ENCODE measurements at places on chromosomes 2 and 18.
A peak's percentile ranks its signal among the peaks of the same experiment; 100 is the strongest.

DNA sequence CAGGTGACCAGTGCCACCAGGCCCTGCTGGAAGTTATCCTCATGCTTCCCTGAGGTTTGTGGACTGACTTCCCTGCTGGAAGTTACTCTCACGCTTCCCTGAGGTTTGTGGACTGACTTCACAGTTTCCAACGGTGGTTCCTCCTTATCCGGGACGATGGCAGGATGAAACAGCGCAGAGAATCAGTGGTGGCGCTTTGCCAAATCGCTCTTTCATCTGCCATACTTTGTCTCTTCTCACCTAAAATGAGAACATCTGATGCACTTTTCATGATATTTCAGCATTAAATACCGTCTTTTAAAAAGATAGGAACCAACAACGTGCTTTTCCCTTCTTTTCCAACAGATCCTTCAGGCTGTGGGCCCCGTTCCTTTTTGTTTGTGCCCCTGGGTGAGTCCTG is 183.3 kb downstream of the LDLRAD4 start:
- no peak for ATAC-seq

DNA sequence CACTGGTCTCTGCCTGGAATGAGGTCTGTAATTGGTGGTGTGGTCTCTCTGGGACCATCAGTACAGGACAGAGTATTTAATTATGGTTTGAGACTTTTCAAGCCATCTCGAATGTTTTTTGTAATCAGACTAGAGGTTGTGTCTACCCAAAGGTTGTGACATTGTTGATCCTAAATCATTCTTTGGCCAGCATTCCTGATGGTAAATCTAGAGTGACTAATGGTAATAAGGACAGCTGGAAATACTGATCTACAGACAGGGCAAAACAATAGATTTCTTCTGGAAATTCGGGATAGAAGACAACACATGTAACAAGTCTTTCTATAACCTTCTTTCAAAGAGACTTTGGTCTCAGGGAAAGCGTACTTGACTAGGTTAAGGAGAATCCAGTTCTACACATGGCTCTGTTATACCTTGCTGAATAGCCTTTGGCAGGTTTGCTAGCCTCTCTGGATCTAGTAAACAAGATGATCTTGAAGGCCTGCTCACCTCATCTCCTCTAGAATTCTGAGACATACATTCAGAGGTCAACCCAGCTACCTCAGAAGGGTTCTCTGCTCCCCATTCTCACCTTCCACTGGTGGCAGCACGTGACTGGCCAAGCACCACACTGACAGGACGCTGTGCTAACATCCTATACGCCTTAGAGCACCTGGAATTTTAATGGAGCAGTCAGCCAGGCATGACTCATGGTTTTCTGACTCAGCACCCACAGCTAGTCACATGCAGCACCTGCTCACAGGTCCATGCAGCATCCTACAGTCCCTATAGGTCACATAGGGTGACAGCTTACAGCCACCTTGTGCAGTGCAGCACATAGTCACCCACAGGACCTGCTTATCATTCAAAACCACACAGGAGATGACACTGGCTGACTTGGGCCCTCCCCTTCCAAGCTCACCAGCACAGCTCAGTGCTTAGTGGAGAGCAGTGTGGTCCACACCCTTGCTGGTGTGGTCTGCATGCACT is 12.2 kb downstream of the PLB1 start:
- peak; percentile 96 for ATAC-seq

GRCh38 chr2:28991460-28991859 is 10.4 kb downstream of the TOGARAM2 start:
- no peak for ATAC-seq

GRCh38 chr18:3189884-3190283 is 29.9 kb downstream of the MYOM1 start:
- no peak for ATAC-seq

- ATAC-seq = no peak
Observed at GRCh38 chr2:182101263-182101662, 115.6 kb downstream of the PPP1R1C start.

DNA sequence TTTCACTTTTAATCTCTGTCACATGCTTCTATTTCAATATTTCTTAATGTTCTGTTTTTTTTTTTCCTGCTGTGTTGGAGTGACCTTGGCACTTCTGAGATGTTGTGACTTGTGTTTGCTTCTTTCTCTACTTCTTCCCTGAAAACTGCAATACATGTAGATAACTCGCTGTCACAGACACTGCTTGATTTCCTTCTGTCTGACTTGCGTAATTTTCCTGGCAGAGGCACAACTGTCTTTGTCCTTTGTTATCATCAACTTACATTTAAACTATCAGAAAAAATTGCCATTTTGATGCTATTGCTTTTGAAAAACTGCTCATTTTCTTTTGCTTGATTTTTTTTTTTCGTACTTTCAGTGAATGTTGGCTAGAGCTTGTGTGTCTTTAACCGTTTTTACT is 69.0 kb downstream of the BABAM2 start:
- ATAC-seq = no peak

GRCh38 chr2:119233326-119234020 is 9.8 kb downstream of the STEAP3 start:
- ATAC-seq = no peak

DNA sequence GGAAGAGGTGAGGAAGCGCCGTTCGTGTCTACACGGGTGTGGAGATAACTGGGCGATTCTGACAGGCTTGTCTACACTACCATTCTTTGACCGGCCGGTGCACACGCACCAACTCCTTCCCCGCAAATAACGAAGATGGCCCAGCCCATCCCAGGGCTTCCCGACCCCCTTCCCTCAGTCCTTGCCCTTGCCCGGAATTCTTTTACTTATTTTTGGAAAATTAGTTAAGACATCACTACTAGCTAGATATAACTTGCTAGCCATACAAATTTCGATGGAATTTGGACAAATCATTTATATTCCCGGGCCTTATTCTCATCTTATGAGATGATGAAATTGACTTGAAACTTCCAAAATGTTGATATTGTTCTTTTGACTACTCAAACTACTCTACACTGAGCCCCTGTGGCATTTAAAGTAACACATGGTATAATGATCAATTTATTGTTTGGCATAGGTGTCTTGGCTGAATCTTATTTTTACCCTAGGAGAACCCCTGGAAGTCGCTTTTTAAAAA is 1.3 kb downstream of the ERICH2 start:
- no peak for ATAC-seq

GRCh38 chr2:73983322-73984202 is 1.1 kb upstream of the TET3 start:
- ATAC-seq = no peak

- no peak for ATAC-seq
Observed at GRCh38 chr2:205858881-205859441, 176.7 kb downstream of the NRP2 start.

DNA sequence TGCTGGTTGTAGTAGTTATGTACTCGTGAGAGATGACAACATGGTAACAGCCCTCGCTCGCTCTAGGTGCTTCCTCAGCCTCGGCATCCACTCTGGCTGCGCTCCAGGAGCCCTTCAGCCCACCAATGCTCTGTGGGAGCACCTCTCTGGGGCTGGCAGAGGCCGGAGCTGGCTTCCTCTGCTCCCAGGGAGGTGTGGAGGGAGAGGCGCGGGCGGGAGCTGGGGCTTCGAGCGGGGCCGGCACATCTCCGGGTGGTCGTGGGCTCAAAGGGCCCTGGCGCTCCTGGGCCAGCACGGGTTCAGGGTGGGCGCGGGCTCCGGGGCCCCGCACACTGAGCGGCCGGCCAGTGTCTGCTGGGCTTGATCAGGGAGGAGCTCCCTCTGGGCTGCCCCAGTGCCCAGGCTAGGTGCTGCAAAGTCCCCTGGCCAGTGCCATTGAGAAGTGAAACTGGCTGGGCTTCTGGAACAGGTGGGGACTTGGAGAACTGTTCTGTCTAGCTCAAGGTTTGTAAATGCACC is 1012.1 kb downstream of the CNTNAP5 start:
- ATAC-seq = no peak

DNA sequence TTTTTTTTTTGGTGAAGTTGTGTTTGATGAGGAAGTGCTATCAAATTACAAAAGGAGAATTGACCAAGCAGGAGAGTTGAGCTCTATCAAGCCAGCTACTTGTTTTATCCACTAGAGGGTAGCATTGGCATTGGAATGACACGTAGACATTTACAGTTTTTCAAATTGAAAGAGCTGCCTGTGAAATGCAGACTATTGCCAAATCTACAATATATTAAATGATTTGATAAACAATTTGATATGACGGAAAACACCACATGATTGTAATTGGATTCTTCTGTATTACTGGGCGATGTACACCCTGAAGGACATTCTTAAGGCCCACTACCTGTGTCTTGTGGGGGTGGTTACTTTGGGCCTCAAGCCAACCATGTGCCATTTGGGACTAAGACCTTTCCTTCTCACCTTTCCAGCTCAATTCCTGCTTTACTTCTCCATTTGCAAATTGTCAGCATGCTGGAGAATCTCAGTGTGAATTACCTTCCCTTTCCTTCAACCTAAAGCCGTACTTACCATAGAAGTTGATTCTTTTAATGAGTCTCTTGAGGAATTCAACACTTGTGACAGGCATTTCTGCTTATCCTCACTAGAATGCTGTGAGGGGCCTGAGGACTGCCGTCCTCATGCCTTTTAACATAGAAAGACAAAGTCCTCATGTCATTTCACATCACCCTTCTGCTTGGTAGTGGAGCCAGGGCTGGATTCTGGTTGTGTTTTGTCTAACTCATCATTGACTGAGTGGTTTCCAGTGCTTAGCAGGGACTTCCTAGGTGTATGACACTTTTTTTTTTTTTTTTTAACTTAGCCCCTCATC is 134.8 kb upstream of the THUMPD2 start:
- ATAC-seq = no peak

DNA sequence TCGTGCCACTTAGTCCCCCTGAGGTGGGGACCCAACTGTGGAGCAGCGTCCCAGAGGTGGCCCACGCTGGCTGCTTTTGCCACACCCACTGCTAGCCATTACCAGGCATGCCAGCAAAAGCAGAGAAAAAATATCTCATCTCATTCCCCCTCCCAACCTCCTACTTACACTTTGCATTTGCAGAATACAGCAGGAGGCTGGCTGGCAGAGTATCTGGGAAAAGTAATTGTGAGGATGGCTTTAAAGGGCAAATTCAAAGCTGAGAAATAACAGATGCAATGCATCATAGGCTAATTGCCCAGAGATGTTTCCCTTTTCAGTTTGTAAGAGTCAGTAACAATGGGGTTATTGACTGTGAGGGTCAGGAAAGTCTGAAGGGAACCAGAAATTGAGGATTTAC is 438.1 kb upstream of the DSEL start:
- no peak for ATAC-seq

- ATAC-seq = no peak
Observed at GRCh38 chr18:54191352-54191751, 33.1 kb downstream of the MBD2 start.

GRCh38 chr2:217828336-217828735 is 174.5 kb downstream of the TNS1 start:
- no peak for ATAC-seq

Measured in activated CD4-positive, CD25-positive, alpha-beta regulatory T cell treated with anti-CD3 and anti-CD28 coated beads, Interleukin-2, amount 50 U/mL, for 24 hours (primary cell).